ENCODE measurements at places on chromosomes 3 and 15. TPM values are rescaled to one million over a fixed set of nuclear protein-coding genes. Genes with fewer than 3 reads are reported as not detected.

- DNase-seq: no peak
Observed at GRCh38 chr3:47016086-47016933, 36.8 kb downstream of the NBEAL2 start.

DNA sequence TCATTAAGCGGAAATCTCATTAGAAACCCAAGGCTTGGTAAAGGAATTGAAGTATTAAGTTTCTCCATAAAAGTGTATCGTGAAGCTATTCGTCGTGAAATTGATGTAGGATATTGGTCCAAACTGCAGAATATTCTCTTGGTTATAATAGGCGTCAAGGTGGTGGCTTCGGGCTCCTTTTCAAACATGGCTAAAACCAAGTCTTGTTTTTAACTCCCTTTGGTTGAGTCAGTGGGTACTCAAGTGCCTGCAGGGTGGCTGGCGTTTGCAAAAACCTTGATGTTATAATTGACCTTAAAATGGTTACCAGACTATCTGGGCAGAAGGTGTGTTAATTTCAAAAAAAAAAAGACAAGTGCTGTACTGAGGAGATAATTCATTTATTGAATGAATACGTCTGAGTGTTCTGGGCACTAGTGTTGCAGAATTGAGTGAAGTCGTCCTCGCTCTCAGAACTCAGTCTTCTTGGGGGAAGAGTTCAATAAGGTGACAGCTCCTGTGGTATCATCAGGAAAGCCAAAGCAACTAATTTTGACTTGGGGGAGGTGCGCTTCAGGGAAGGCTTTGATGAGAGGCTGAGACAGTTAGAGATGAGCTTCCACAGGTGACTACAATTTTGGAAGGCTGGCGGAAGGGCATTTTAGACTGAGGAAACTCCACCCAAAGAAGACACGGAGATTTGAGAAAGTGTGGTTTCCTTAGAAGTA, 1.5 kb downstream of the UBE2Q2 start:
- no peak for DNase-seq

DNA sequence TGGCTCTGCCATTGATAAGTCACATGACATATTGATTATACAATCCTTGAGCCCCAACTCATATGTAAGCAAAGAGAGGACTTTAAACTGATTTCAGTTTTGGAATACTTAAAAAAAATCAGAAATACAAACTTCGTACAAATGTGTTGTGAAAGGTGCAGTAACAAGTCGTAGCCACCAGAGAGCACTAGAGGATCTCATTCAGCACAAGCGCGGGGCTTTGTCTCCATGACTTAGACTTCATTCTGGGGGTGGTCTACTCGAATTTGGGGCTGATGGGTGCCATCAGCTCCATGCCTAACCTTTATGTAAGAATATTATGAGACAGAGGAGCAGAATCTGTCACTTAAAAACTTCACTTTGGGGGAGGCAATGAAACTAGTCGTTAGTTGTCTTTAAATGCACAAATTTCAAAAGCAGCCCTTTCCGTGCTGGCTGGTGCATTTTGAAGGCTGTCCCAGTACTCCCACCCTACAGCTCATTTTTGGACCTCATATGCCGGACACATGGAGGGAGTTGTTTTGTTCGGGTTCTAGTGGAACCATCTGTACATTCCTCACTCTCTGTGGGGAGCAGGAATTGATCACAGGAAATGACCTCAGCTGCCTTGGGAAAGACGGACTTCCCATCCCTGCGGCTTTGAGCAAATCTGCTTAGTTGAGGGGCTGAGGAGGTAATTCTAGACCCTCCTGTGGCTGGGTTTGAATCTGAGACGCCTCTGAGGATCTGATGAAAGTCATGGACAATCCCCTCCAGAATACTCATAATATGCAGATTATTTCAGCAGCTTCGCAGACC, 27.5 kb upstream of the MASP1 start:
- peak; percentile 40 for DNase-seq

SEMA3F gene
- 31.5 TPM for total RNA-seq

DNA sequence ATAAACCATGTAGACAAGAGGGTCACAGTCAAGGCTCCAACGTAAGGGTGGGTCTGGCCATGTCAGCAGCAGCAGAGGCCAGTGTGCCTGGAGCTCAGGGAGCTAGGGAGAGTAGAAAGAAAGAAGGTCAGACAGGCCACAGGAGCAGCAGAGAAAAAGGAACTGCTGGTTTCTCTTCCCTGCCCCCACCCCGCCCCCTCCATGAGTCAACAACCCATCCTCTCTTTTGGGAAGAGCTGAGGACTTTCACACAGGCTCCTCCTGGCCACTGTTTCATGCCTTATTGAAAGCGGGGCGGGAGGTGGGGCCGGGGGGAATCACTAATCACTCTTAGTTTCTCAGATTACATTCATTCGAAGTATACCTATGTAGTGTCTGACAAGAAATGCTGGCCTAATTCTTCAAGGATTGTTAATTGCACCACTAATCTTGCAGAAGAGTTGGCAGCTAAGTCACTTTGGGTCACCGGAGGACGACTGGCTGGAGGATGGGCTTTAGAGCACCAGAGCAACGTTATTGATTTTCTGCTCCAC, 9.1 kb upstream of the SCG3 start:
- DNase-seq: no peak

DNA sequence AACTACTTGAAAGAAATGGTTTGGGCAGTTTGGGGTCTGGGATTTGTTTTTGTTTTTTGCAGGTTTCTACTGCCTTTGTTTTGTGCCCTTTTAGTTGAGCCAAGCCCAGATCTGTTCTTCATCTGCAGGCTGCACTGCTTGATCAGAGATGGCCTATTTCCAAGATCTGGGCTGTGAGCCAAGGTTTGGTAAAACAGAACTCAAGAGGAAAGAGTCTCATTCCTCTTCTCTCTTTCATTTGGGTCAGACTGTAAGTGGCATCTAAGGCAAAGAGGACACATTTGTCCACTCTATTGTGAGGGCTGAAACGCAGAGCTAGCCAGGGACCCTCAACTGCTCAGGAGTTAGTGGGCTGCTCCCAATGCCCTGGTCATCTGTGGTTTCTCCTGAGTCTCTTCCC, 104.4 kb upstream of the UBE3A start:
- DNase-seq: peak; percentile 49

DNA sequence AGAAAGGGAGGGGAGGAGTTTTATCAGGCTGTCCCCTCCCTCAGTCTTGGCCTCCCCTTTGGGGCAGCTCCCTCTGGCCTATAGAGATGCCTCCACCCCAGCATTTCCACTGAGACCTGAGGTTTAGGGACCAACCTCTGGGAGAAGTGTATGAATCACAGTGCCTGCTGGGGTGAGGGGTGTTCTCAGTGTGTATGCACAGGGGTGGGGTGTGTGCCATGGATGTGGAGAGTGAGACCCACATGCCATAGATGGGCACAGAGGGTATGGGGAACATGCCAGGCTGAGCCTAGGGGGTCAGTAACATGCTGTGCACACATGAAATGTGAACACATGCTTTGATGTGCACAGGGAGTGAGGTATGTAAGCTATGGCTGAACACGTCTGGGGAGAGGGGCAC, 12.4 kb upstream of the ANKRD63 start:
- no peak for DNase-seq

NANOGP8 gene
- not detected for total RNA-seq

GRCh38 chr3:94413336-94414108, 350.7 kb downstream of the NSUN3 start:
- peak; percentile 65 for DNase-seq

FAM98B gene
- 41.1 TPM for total RNA-seq

TMC3 gene
- not detected for total RNA-seq

WDR72 gene
- total RNA-seq: not detected

DNA sequence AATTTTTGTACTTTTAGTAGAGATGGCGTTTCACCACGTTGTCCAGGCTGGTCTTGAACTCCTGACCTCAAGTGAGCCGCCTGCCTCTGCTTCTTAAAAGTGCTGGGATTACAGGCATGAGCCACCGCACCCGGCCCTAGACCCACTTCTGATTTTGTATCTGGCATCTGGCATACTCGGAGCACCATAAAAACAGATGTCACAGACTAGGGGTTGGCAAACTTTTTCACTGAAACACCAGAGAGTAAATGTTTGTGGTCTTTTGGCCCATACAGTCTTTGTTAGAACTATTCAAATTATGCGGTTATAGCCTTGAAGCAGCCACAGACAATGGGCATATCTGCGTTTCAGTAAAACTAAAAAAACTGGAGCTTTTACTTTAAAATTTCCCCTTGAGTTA, 110.7 kb downstream of the TJP1 start:
- DNase-seq: no peak

CLRN1 gene
- total RNA-seq: not detected

PRTG gene
- 2.1 TPM for total RNA-seq

GRCh38 chr15:64651601-64652191, 123.7 kb downstream of the RBPMS2 start:
- peak; percentile 4 for DNase-seq

DNA sequence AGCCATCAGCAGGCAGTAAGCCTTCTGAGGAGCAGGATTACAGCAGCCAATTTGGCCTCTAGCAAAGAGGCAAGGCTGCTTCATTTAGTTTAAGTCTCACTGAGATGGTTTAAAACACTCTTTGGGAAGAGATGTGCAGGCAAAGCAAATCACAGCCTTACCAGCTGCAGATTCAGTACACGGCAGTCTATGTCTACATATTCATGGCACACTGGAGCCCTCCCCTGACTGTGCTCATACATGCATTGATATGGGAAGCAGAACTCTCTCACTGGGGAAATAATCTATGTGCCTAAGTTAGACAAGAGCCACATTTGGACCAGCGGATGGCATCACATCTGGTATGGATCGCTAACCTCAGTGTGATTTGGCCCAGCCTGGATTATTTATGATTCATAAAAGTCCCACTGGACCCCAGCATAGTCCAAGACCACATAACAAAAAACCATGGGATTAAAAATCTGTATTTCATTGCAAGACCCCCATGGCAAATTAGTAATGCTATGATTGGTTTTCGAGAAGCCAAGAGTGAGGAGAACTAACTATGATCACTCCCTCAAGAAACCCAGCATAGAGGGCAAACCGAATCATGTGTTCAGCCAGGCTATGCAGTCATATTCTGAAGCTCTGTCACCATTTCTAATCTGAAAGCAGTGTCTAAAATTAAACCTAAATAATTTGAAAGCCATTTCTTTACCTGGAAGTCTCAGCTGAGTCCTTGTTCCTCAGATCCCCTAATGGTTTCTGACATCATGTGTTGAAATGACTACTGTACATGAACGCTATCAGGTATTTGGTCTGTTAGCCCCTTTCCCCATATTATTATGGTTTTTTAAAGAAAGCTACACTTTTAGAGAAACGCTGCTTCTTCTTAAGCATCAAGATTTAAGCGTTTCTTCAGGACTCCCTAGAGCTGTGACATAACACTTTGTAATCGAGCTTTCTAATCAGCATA, 1.2 kb downstream of the PRICKLE2 start:
- DNase-seq: peak; percentile 59

SMCO1 gene
- total RNA-seq: not detected

DNA sequence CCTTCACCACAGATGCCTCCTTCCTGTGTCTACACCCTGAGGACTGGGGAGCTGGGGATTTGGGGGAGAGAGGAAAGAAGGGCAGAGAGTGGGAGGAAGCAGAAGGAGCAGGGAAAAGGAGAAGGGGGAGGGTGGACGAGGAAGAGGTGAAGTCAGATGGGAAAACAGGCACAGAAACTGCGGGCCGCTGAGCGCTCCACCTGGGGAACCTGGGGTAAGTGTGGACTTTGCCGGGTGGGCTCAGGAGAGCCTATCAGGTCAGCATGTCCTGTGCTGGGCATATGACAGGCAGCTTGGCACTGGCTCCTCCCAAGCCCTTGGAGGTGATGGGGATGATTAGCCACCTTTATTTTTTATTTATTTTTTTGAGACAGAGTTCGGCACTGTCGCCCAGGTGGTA, 62.6 kb downstream of the CORO2B start:
- no peak for DNase-seq

DNA sequence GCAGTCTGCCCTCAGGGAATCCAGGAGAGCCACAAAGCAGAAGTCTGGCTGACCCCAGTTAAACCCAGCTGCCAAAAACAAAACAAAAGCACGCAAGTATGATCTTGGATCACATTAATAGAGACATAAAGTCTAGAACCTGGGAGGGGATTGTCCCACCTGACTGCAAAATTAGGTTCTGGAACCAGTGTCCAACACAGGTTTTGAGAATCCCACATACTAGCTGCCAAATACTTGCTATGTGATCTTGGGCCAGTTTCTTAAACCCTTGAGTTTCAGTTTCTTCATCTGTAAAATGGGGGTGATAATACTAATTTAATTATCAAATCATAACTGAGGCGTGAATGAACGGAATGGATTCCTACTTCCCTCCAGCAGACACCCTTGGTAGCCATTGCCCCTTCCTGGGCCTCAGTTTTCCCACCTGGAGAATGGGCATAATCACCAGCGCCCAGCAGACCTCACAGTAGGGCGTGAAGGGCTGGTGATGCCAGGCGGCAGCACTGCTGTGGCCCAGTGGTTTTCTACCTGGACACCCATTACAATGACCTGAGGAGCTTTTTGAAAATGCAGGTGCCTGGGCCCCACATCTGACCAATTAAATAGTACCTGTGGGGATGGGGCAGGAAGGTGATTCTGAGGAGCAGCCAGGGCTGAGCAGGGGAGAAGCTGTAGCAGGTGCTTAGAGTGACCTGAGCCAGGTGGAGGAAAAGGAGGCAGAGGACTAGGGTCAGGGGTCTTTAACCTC, 32.2 kb downstream of the GRIP2 start:
- DNase-seq: no peak

GRCh38 chr3:36558961-36559360, 178.7 kb downstream of the STAC start:
- DNase-seq: no peak

EHHADH gene
- total RNA-seq: 3.1 TPM

TNNC1 gene
- 0.46 TPM for total RNA-seq

DNA sequence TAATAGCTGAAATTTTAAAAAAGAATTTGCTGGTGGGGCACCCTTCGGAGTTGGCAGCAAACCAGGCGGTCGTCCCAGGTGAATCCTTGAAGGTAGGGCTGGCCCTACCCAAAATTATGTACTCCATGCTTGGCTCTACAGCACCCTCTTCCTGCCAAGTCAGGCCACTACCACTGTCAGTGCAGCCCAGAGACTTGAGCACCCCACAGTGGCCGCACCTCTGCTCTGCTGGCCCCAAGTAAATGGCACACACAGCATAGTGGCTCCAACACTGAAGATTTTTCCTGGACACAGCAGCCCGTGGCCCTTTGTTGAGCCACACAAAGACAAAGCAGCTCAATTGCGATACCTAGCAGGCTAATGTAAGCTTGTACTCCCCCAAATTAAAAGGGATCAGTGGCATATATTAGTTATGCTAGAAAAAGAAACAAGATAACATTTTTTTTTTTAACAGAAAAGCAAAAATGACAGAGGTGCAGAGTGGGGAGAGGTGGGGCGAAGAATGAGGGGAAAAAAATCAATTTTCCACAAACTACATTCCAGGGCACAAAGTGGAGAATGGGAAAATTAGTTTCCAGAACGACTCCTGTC, 250.5 kb downstream of the UACA start:
- peak; percentile 45 for DNase-seq

THSD4 gene
- total RNA-seq: 34.1 TPM

DNA sequence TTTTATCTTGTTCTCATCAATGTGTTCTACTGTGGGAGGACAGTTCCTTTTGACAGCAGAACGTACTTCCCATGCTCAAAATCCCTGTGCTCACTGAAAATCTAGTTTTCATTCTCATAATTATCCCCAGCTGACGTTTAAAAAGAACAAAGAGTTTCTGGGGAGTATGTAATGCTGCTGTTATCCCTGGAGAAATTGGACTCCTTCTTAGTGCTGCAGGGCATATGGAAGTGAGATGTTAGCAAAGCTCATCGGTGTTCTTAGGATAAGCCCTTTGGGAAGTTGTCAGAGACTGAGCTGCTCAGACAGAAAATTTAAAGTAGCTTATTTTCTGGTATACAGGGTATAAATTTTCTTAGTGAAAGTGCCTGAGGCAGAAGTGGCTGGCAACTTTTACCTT, 66.5 kb downstream of the CDAN1 start:
- no peak for DNase-seq

- DNase-seq: no peak
Observed at GRCh38 chr3:177147790-177148189, 49.5 kb downstream of the TBL1XR1 start.

DLEC1 gene
- total RNA-seq: 0.11 TPM

Data from HFFc6 (cell line).